ENCODE measurements at places on chromosomes 6 and 20.
A peak's percentile ranks its signal among the peaks of the same experiment; 100 is the strongest.

DNA sequence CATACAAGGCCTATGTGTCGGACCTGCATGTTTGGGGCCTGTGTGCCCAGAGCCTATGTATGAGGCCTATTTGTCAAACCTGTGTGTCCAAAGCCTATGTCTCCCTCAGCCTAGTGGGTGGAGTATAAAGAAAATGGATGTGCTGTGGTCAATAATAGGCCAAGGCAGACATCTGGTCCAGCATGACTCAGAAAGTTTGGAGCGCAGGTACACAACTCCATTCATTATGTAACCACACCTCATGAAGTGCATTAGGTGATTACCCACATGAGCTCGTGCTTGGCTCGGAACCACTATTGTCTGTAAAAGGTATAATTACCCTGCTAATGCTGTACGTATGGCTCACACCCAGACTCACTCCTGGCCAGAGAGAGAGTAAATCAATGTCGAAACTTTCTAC is 302.4 kb upstream of the POU3F2 start:
- DNase-seq, result no peak

- no peak for DNase-seq
Measured at GRCh38 chr6:139154881-139155547, 20.1 kb downstream of the HECA start.

GRCh38 chr6:150891888-150892485 is 26.5 kb downstream of the MTHFD1L start:
- peak; percentile 67 for DNase-seq

- no peak for DNase-seq
Measured at GRCh38 chr6:147750413-147750812, 241.9 kb downstream of the SAMD5 start.

- DNase-seq, result no peak
Measured at GRCh38 chr6:5130135-5130866, 45.2 kb downstream of the PPP1R3G start.

DNA sequence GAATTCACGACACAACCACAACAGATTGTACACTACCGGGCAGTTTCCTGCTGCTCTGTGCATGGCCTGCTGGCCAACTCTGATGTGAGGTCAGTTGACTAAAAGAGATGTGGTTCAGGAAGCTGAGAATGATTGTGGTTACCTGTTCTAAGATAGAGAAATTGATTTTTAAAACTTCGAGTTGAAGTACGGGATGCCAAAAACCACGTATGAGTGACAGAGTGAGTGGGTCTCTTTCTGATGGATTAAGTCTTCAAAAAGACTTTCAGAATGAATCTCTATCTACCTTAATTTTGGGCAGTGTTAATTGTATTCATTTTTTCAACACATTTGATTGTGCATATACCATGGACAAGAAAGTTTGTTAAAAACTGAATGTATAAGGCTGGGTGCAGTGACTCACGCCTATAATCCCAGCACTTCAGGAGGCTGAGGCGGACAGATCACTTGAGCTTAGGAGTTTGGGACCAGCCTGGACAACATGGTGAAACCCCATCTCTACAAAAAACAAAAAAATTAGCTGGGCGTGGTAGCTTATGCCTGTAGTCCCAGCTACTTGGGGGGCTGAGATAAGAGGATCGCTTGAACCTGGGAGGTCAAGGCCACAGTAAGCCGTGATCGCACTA is 121.2 kb downstream of the SGK1 start:
- peak; percentile 36 for DNase-seq

DNA sequence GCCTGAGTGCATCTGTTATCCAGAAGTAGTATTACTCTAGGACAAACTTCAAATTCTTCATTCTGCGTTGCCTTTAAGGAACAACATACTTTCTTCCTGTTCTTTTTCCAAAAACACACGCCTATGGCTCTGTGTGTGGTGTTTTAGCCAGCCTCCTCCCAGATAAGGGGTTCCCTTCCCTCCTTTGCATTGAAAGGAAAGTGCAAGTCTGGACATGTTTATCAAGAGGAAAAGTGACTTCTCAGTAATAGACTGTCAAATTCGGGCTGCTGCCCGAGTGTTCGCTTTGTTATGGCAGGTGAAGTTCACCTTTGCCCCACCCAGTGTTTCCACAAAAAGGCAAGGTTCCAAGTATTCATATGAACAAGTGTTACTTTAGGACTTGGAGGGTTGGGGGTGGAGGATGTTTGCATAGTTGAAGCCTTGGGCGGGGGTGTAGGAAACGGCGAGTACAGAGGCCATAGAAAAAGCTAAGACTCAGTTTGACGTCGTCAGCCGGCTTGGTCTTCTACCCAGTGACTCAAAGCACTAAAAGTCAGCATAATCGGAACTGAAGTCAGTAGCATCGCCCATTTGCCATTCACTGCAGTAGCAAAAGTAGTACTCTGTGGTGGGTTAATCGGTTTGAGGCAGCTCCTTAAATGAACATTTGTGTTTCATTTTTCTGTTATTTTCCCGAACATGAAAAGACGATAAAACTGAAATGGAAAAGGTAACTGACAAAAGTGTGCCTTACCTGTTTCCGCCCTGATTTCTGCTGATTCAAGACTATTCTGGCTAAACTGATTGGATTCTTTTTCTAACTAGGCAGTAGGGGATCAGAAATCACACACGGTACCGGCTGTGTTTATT is 12.5 kb downstream of the PRDM1 start:
- peak; percentile 47 for DNase-seq

- no peak for DNase-seq
Measured at GRCh38 chr20:13017235-13017634, 8.5 kb downstream of the SPTLC3 start.

- DNase-seq, result no peak
Measured at GRCh38 chr6:42572523-42572922, 8.7 kb downstream of the UBR2 start.

DNA sequence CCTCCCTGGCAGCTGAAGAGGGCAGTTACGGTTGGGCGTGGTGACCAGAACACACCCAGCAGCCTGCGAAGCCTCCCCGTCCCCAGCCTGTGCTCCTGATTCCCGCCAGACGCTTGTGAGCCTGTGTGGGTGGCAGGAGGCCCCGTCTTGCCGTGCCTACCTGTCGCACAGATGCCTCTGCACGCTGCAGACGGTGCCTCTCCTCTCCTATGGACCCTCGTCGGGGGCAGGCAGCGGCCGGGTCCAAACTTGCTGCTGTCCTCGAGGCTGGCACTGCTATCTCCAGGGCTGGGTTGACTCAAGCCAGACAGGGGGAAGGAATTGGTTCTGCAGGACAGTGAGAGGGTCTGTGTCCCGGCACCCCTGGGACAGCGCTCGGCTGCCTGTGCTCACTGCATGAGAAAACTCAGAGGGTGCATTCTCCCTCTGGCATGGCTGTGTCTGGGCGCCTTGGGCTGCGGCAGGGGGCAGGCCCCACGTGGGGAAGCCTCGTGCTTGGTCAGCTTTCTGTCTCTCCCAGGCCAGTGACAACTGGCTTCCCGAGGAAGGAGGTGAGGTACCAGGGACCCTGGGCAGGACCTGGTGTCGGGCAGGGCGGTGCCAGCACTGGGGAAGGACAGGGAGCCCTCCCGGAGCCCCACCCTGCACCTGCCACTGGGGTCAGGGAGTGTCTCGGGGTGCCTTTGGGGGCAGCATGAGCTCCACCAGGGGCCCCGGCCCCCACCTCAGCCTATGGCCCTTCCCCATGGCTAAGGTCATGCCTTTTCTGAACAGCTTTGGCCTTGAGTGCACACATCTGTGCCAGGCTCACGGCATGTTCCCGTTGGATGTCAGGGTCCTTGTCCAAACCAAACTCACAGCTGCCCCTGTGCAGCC is 127.5 kb downstream of the TAF4 start:
- DNase-seq, result no peak

DNA sequence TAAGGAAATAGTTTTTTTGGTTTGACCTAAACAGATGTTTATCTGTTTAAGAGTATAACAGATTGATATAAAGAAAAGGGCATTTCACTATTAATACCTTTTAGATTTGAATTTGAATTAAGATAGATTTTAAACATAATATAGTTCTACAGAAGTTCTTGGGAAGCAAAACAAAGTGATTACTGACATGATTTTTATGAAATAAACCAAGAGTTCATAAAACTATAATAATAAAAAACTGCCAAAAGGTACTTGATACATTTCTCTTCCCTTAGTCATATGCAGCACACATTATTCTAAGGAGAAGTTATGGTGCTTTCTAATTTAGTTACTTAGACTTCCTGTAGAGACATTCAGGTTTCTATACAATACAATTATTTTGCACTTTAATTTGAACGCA is 9.6 kb downstream of the STXBP5 start:
- no peak for DNase-seq

- no peak for DNase-seq
Measured at GRCh38 chr6:45115696-45116095, 212.4 kb upstream of the RUNX2 start.

DNA sequence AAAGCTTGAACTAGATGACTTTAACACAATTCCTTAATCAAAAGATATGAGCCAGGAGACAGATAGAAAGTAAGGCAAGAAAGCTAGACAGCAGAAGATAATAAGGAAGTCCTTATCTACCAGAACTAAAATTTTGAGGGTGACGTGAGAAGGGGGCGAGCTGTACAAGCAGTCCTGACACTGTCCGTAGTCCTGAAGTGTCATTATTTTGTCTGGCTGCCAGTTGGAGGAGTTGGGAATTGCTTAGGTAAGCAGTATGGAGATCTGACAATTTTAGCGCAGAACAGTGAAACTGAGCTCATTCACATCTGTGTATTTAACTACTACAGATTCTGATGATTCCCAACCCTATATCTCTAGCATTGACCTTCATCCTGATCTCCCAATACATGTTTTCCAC is 25.8 kb upstream of the CEP85L start:
- no peak for DNase-seq

DNA sequence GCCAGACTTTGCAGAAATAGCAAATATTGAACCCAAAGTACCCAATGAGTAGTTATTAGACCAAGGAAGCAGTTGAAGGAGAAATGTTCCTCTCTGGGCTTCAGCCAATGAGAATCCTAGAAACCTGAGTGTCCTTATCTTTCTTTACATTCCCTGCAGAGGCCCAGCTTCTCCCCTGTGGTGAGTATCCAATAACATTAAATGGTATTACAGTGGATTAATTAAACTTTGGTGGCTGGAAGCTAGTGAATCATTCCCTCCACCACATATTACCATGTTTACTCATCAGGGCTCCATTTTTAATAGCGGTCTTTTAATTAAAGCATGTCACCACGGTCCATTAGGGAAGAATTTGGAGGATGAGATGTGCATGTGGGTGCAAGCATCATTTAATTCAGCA is 74.0 kb downstream of the UNC5CL start:
- no peak for DNase-seq

GRCh38 chr20:16262594-16262993 is 310.7 kb downstream of the KIF16B start:
- DNase-seq, result no peak

DNA sequence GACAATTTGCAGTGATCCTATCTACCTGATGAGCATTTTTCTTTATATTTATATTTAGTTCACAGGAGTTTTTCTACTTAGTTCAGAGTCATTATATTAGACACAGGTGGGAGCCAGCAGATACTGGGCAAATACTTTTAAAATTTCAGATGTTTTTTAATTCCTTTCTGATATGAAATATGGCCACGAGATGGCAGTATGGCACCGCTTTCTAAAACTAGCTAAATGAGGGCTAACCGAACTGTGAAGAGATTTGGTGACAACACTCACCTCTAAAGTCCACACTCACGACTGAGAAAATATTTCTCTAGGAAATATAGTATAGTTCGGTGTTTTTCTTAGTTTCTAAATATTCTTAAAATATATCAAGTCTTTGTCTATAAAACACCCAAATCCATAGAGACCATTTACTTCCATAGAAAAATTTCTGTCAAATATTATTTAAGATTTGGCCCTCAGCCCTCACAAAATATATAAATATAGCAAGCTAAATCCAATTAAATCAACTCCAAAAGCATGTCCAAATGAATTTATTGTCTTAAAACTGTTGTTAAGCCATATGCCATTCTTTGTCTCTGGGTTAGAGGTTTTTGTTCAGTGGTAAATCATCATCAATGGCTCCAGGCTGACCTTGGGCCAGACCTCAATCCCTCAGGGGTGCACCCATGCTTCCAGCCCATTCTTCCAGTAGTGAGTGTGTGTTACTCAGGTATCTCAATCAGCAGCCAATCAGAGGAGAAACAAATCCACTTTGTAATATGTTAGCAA is 63.6 kb downstream of the HUS1B start:
- DNase-seq, result peak; percentile 40

GRCh38 chr6:168166627-168167026 is 87.6 kb upstream of the FRMD1 start:
- DNase-seq, result no peak

GRCh38 chr20:1968964-1969363 is 24.9 kb downstream of the PDYN start:
- no peak for DNase-seq

DNA sequence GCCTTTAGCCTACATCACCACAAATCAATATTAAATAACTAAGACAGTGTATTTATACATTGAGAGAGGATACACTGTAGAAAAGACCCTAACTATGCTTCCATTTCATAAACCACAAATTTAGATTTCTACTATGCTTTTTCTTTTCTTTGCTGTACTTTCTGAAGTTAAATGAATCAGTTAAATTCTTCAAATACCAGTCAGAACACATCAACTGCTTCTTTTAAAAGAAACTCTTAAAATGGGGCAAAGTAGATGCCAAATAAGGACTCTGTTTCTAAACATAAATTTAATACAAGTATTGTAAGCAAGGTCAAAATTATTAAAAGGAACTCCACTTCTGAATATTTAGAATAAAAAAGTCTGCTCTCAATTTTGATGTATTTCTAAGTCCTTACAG is 76.9 kb downstream of the GMDS start:
- no peak for DNase-seq

DNA sequence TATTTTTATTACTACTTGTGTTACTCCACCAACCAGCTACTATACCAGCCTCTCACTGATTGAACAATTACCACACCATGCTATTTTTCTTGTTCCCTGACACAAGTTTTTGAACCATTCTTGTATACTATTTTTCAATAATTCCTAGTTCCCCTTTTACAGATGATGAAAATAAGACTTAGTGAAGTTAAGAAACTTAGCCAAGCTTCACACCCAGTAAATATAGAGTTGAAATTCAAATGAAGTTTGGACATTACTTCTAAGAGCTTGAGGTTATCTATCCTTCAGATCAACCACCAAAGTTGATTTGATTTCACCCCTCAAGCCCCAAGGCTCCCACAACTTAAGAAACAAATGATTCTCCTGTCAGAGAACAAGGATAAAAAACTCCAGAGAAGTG is 13.1 kb upstream of the BCAS1 start:
- no peak for DNase-seq

- DNase-seq, result no peak
Measured at GRCh38 chr20:49893242-49894072, 21.9 kb downstream of the SPATA2 start.

Measured in Calu3 (cell line).